ENCODE measurements at places on chromosomes 3 and 15.

DNA sequence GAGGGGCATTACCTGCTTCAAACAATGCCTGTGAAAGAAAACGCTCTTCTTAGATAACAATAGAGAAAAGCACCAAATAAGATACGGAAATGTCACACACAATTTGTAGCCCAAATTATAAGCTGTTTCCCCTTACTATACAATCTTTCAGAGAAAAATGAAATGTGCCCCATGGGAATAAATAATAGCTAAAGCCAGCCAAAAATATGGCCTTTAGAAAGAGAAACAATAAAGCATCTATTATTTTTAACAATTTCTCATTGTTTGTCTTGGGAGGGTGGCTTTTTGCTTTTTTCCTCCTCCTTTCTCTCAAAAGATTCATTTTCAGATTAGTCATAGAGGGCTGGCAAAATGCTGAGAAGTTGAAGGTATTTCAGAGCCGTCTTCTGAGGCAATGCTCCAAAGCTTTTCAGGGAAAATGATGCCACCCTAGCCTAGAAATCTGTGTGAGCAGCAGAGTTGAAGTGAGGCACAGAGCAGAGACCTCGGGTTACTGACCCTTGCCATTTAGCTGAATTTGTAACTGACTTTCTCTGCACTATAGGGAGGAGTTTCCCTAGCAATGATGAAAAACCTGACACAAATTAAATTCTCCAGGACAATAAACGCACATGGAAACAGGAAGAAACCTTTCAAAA is 86.3 kb upstream of the PRICKLE2 start:
- DNase-seq, result no peak

DNA sequence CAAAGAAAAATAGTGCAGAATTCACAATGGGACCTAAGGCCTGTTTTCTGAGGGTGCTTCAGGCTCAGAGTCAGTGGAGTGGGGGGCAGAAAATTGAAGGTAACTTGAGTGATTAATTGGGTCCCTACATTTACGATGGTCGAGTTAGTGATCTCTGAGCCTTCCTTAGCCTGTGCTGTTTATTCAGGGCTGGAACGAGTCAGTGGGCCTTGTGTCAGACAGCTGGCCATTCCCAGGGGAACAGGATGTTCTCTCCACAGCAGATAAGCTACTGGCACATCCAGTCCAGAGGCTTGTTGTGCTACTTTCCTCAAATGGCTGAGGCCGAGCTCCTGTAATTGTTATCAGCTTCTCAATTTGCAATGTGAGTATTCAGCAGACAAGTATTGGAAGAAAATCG is 29.2 kb upstream of the CNTN3 start:
- peak; percentile 54 for DNase-seq

DNA sequence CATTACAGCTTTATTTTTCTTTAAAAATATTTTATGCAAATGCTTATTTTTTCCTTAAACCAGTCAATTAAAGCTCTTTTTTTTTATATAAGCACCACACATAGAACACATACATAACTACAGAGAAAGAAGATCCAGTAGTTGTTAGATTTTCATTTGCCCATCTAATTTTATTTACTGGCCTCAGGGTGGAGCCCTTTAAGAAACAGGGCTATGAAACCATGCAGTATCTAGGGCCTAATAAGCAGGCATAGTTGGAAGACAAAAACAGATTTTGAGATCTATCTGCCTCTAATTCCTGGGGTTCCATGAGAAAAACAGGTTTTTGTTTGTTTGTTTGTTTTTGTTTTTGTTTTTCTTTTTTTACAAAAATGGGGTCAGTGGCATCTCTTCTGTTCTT is 120.6 kb downstream of the BCHE start:
- DNase-seq, result no peak

- DNase-seq, result no peak
Observed at GRCh38 chr15:62108411-62108810, 41.6 kb downstream of the C2CD4A start.

- no peak for DNase-seq
Observed at GRCh38 chr3:37386627-37387230, 212.3 kb upstream of the LRRFIP2 start.
